ENCODE measurements at places on chromosomes 3 and 15. TPM values are rescaled to one million over a fixed set of nuclear protein-coding genes. Genes with fewer than 3 reads are reported as not detected.

- no peak for DNase-seq
Observed at GRCh38 chr15:25230442-25230841, 208.4 kb downstream of the UBE3A start.

The XYLB gene
- 3.6 TPM for polyA plus RNA-seq

DNA sequence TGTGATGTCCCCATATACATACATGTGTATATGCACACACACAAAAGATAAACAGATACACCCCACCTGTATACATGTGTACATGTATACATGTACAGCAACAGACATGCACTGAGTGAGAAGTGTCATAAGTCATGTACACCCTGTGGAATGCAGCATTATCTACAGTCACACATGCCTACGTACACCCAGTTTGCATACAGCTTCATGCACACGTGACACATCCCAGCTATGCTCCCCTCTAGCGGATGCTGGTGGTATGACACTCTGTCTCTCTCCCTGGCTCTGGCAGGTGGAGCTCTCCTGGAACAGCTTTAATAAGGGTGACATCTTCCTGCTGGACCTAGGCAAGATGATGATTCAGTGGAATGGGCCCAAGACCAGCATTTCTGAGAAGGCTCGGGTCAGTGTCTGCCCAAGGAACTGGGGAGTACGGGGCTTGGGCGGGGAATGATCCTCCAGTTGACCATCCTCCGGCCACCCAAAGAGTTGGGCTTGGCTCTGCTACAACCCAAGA lies 6.3 kb downstream of the VILL start:
- peak; percentile 82 for DNase-seq

DNA sequence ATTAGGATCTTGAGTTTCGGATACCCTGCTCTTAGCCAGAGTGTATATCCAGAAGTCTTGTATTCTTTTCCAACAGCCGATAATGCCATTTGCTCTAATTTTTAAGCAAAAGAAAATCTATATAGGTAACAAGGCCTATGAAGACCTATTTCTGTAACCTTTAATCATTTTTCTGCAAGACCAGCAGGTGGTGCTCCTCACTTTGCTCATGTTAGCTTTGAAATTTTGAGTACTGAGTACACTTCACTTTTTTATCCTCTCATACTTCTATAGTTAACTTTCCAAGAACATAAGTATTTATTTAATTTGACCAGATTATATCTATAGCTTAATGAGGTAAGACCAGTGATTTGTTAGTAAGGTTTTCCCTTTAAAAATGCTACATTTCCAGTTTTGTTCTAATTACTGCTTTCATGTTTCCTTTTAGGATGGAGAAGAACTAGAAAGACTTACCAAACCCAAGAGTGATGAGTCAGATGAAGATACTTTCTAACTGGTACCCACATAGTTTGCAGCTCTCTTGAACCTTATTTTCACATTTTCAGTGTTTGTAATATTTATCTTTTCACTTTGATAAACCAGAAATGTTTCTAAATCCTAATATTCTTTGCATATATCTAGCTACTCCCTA lies 20.5 kb downstream of the SLC35A5 start:
- peak; percentile 14 for DNase-seq

GRCh38 chr15:80776420-80777045 lies 2.6 kb upstream of the CEMIP start:
- peak; percentile 76 for DNase-seq

DNA sequence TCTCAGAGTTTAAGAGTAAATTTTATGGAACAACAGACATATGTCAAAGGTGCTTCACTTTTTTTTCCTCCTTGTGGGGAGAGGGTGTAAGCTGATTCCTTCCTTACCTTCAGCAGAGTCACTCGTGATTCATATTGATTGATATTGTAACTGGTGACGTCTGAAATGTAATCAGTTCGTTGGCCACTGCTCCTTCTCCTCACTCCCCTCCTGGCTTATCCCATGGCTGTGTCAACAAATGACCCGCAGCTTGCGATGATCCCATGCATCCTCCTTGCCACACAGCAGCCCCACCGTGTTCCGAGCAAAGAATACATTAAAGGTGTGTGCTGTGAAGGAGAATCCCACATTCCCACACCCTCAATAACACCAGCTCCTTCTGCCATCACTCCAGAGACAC lies 7.3 kb downstream of the MGLL start:
- no peak for DNase-seq

DNA sequence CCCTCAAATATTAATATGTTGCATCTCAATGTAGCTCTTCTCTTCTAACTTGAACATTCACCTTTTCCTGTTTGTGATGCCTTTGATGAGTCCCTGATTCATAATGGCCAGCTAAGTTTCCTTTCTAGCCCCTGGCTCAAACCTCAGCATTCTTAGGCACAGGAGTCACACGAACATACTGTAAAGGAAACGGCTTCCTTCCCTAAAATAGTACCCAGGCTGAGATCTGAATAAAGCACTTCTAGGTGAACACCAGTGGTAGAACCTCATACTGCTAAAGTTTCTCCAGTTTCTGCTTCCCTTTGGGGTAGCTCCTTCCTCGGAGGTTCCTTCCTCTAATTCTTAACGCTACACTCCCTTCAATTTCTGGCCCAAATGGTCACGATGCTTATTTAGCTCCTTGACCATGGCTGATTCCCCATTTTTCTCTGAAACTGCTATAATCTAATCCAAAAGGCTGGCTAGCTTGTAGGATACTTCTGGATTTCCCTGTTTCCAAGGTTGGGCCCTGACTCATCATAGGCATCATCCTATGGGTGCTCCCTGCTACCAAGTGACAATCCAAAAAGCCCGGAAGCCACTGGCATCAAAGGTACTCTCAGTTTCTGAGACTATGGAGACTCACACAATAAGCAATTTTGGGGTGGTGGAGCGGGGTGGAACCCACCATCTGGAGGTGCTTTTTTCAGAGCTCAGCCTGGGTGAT lies 2.4 kb downstream of the ANAPC13 start:
- no peak for DNase-seq

GRCh38 chr3:13770170-13771169 lies 109.4 kb downstream of the WNT7A start:
- no peak for DNase-seq

The FEZF2 gene
- not detected for polyA plus RNA-seq

DNA sequence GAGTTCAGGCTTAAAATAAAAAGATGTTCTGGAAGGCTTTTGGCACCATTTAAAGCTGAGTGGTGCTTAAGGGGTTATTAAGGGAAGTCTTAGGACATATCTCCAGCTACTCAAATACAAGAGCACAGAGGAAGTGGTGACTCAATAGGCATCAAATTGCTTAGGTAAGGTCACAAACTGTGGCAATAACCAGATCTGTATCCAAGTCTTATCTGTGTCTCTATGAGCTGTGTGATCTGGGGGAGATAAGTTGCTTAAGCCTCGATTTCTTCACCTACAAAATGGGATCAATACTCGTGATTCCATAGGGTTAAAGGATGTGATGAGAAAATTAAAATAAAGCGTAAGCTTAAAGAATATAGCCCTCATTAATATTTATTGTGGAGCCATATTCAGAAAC lies 7.6 kb downstream of the HDC start:
- no peak for DNase-seq

The CELF6 gene
- polyA plus RNA-seq = 0.20 TPM

- no peak for DNase-seq
Observed at GRCh38 chr3:54957711-54958110, 29.9 kb upstream of the LRTM1 start.

DNA sequence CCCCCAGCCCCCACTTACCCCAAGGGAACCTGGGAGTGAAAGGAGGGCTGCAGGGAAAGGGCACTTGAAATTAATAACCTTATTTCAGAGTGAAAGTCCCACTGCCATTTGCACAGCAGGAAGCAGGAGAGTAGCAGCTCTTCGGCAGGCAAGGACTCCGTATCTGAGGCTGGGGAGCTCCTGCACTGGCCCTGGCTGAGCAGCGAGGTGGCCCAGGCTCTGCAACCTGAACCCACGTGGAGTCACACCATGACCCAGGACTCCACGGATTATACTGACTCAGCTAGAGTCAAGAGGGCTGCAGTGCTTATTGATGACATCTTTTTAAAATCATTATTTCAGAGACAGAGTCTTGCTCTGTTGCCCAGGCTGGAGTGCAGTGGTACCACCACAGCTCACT lies 214.5 kb downstream of the XXYLT1 start:
- no peak for DNase-seq

GRCh38 chr15:101128221-101129015 lies 123.4 kb downstream of the CHSY1 start:
- DNase-seq = no peak

The KNG1 gene
- not detected for polyA plus RNA-seq

DNA sequence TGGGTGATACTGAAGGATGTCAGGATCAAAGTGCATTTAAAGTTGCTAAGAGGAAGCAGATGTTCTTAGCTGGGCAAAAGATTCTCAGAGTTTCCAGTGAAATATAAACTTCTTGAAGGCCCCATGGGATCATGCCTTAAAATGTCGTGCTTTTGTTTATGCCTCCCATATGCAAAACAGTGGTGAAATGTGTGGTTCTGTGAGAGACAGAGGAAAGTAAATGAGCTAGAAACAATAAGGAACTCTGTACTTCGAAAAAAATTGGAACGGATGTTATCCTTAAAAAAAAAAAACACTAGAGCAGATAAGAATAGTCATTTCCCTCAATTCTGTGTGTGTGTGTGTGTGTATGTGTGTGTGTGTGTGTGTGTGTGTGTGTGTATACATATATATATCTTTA lies 497.0 kb upstream of the TBL1XR1 start:
- no peak for DNase-seq

GRCh38 chr3:32685543-32686185 lies 676 bp downstream of the CNOT10 start:
- no peak for DNase-seq

The CPB1 gene
- polyA plus RNA-seq = not detected

- no peak for DNase-seq
Observed at GRCh38 chr15:60679256-60679655, 200.3 kb upstream of the ICE2 start.

DNA sequence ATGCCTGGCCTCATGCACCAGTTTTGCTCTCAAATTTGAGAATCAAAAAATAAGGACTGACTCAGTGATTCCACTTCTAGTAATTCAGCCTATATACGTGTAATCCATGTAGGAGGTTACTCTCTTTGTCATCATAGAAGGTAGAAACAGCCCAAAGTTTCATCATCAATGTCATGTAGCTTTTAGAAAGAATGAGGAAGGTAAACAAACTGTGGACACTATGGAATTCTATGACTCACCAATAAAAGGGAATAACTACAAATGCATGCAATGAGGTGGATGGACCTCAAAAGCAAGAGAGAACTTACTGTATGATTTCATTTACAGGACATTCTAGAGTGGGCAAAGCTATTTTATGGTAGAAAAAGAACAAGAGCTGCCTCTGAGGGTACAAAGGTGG lies 93.2 kb upstream of the LRIG1 start:
- DNase-seq = no peak

The GOLGA6D gene
- polyA plus RNA-seq = 0.02 TPM

DNA sequence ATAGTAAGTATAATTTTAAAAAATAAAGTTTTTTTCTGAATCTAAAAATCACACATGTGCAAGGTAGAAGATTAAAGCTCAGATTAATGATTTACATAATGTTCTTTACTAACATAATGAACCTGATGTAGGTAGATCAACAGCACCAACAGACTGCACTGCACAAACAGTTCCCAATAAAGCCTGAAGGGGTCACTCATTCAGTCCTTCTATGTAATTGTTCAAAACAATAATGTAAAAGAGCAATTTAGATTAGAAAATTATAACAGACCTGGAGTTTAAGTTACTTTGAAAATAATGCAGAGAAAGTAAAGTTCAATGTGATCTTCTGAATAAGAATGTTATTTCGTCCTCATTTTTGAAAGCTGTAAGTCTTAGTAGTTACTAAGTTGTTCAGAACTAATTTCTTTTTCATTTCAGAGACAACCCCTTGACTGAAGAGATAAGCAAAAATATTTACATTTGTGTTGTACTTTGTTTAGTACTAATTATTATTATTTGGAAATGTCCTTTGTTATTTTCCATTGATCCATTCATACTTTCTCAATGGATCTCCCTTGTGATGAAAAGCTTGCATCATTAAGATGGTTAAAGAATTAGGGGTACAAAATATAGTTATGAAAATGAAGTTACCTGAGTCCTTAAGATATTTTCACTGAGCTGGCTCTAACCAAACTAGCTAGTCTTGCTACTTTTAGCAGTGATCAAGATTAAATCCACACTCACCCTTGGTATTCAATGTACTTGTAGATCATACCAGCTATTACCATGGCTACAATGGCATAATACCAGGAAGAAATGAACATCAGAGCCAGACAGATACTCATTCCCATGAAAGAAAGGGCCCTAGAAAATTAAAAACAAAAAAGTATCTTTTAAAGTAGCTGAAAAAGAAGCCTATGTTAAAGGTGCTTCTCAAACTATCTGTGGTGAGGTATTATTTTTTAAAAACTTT lies 16.8 kb downstream of the EMC4 start:
- peak; percentile 60 for DNase-seq

- DNase-seq = no peak
Observed at GRCh38 chr3:189841473-189842205, 210.4 kb downstream of the TP63 start.

The UROC1 gene
- not detected for polyA plus RNA-seq

DNA sequence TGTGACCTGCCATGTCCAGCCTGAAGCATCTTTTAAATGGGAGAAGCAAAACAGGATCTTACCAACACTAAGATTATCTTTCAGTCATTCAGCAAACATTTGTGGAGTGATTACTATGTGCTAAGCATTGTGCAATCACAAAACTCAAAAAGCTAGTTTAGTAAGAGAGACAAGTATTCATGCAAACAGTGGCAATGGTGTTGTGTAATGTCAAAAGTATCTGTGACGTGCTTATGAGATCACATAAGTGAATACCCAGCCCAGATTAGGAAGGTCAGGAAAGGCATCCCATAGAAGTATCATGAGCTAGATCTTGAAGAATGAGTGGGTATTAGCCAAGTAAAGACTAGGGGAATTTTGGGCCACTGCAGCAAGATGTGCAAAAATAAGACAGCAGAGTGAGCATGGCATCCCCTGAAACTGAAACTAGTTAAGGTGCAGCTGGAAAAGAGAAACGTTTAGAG lies 32.1 kb downstream of the SEC62 start:
- no peak for DNase-seq

DNA sequence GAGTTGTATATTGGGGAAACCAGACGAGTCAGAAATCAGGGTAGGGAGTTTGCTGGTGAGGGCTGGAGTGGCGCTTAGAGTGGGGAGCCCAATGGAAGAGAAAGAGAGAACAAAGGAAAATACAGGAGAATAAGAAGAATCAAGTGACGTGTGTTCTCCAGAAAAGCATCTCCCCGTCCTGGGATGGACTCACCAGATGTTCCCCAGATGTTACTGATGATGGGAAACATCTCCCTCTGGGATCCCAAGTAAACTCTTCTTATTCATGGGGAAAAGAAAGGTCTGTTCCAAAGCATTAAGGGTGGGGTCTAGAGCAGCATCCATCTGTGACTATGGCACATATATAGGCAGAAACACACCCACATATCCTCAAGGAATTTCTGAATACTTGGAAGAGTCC lies 3.0 kb upstream of the CSRNP1 start:
- no peak for DNase-seq

- no peak for DNase-seq
Observed at GRCh38 chr3:42728056-42728455, 25.5 kb upstream of the HHATL start.

GRCh38 chr3:58256061-58256460 lies 18.5 kb downstream of the ABHD6 start:
- no peak for DNase-seq

GRCh38 chr3:99232696-99233095 lies 331.2 kb upstream of the DCBLD2 start:
- DNase-seq = no peak

Measured in SK-N-SH (cell line).